ENCODE measurements at places on chromosomes 11 and 22.

GRCh38 chr11:89405629-89406028 lies 85.5 kb downstream of the NOX4 start:
- DNase-seq = no peak

DNA sequence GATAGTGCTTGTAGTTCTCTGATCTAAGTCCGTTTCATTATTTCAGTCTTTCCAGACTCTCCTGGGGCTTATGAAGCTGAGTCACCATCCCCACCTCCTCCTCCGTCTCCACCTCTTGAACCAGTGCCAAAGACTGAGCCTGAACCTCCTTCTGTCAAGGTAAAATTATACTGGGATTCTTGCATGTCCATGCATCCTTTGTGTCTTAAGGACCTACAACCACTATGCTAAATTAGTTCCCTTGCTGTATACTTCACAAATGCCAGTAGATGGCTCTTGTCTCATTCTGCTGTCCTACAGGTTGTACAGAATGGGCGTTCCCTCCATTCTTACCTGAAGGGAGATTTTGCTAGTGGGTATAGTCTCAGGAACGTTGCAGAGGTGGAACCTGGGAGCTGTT lies 42.2 kb downstream of the POLD3 start:
- no peak for DNase-seq

- DNase-seq = no peak
These were observed 6.5 kb downstream of the GAL start for GRCh38 chr11:68690671-68691401.

GRCh38 chr22:44353041-44353440 lies 40.3 kb upstream of the SHISAL1 start:
- no peak for DNase-seq

DNA sequence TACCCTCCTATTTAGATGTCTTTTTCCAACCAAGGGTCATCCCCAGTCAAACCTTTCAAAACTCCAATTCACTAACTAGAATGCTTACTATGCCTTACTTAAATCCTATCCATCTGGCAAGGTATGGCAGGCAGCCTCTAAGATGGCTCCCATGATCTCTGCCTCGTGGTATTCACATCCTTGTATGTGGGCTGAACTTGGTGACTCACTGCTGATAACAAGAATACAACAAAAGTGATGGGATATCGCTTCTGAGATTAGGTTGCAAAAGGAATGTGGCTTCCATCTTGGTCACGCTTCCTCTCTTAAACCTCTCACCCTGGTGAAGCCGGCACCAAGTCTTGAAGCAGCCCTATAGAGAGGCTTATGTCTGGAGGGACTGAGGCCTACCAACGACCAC lies 29.6 kb upstream of the UPB1 start:
- no peak for DNase-seq

DNA sequence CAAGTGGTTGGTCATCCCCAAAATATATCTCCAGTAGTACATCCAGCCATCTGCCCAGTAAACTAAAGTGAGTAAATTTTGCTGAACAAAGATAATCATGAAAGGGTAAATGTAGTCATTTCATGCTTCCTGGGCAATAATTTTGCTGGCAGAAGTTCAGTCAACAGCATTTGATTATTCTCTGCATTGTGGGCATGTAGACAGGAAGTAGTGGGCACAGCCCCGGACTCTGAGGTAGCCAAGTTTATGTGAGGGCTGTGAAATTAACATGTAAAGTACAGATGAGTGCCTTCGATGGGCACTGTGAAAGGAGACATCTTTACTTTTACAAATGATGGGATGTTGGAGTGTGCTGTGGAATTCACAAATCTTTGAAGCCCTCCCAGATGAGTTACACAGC lies 312.2 kb upstream of the MTNR1B start:
- no peak for DNase-seq

- DNase-seq = no peak
These were observed 35.0 kb upstream of the LMO2 start for GRCh38 chr11:33926671-33927552.

DNA sequence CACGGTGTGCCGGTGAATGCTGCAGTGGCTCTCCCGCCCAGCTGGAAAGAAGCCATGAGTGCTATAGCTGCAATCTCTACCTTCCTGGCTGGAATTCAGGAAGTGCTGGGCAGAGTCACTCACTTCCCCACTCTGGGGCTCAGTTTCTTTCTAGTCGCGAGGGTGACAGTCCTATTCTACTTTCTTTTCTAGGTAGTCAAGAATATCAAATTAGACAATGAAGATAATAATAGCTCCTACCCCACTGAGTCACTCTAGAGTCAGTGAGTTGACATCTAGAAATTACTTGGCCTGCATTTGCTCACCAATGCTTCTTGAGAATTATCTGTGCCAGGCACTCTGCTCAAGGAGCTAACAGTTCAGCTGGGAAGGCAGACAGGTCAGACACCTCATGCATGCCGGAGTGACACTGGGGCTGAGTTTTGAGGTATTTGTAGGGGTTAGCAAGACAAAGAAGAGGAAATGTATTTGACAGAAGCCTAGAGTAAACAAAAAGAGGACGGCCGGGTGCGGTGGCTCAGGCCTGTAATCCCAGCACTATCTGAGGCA lies 3.2 kb downstream of the CENPM start:
- no peak for DNase-seq

GRCh38 chr22:36816636-36817524 lies at the start of gene PVALB:
TSS of gene PVALB (minus strand) at chr22:36817035. CDS start at chr22:36817005, 30 bp downstream.
- DNase-seq = no peak

DNA sequence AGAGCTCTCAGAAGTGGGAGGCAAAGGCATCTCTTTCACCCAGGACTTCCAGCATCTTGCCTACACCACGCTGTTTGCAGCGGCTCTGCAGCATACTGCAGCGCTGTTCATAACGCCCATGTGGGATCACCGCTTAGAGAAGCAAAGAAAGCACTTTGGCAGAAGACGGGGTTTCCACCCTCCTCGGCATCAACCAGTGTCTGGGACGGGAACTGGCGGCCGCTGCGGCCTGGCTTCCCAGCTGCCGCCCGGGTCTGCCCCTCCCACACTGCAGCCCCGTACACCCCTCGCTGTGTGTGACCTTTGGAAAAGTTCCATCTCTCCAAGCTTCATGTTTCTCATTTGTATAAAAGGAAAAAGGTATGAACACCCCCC lies 545 bp upstream of the TIRAP start:
- no peak for DNase-seq

DNA sequence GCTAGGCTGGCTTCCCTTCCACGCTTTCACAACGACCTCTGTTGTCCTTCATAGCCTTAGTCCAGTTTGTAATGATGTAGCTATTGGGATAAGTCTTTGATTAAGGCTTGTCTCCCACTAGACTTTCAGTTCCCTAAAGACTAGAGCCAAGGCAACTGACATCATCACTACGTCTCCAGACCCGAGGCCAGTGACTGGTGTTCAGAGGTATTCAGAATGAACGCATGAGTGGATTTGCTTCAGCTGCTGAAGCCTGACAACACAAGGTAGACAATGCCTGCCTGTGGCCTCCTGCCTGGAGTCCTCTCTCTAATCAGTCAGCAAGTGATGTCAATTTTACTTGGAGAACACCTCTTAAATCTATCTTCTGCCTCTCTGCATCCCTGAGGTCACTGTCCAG lies 13.6 kb downstream of the EFCAB6 start:
- no peak for DNase-seq

DNA sequence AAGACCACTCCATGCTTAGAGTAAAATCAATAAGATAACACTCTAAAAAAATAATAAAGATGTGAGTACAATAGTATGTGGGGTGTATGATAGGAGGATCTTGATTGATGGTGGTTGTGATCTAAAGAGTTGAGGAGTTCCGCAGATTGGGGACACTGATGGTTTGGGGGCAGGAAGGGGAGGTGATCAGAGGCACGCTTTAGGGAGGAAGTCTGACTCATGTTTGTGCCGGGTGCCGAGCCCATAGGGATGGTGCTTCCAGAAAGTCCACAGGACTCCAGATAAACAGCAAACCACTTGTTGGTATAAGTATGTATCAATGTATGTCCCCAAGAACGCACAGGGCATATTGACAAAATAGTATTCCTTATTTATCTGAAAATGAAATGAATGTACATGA lies 27.5 kb downstream of the LINC01488 start:
- DNase-seq = no peak

- no peak for DNase-seq
These were observed 598.2 kb upstream of the ANO3 start for GRCh38 chr11:25733777-25734176.

GRCh38 chr11:56750190-56750589 lies 1.7 kb upstream of the OR9G4 start:
- no peak for DNase-seq

GRCh38 chr11:6269994-6270393 lies 10.4 kb downstream of the CCKBR start:
- no peak for DNase-seq

- no peak for DNase-seq
These were observed 65.9 kb downstream of the UBASH3B start for GRCh38 chr11:122721201-122721963.

- DNase-seq = no peak
These were observed 91.3 kb downstream of the MYEOV start for GRCh38 chr11:69385144-69385820.

DNA sequence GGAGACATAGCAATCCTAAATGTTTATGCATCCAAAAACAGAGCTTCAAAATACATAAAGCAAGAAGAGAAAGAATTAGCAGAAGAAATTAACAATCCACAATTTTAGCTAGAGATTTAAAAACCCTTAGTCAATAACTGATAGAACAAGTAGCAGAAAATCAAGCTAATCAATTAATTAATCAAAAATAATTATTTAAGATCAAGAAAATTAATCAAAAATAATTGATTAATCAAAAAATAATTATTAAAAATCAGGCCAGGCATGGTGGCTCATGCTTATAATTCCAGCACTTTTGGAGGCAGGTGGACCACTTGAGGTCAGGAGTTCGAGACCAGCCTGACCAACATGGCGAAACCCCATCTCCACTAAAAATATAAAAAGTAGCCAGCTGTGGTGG lies 29.2 kb downstream of the C11orf24 start:
- DNase-seq = no peak

DNA sequence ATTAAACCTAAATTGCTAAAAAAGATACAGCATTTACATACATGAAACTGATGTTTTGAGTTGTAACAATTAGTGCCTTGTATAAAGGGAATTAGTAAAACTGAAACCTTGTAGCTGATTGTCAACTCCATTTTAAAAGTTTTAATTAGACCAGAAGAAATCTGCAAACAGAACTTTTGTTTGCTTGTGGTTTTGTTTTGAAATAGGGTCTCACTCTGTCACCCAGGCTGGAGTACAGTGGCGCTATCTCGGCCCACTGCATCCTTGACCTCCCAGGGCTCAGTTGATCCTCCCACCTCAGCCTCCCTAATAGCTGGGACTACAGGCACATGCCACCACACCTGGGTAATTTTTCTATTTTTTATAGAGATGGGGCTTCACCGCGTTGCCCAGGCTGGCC lies 86.5 kb upstream of the SLC6A5 start:
- DNase-seq = no peak

- DNase-seq = no peak
These were observed 4.2 kb upstream of the MPPED1 start for GRCh38 chr22:43407591-43407990.

GRCh38 chr11:1151366-1152315 lies 6.1 kb upstream of the MUC5AC start:
- no peak for DNase-seq

- DNase-seq = peak; percentile 7
These were observed 780.9 kb downstream of the BRD1 start for GRCh38 chr22:49046546-49047361.

GRCh38 chr11:35618497-35619115 lies 346 bp downstream of the FJX1 start:
- peak; percentile 16 for DNase-seq

DNA sequence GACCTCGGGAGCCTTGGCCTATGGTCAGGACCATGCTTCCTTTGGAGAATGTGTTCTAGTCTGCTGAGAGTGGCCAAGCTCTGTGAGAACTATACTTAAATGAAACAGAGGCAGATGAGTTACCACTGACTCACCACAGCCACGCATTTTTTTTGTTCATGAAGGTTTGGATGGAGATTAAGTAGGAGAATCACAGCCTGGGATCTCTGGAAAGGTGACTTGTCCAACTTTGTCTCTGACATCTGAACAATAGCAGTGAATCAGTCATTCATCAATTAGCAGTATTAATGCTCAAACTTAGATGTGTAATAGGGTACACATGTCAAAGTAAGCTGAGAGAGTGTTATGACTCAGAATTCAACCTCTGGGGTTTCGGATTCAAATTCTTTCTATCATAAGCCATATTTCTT lies 100.7 kb upstream of the ANO3 start:
- DNase-seq = no peak

DNA sequence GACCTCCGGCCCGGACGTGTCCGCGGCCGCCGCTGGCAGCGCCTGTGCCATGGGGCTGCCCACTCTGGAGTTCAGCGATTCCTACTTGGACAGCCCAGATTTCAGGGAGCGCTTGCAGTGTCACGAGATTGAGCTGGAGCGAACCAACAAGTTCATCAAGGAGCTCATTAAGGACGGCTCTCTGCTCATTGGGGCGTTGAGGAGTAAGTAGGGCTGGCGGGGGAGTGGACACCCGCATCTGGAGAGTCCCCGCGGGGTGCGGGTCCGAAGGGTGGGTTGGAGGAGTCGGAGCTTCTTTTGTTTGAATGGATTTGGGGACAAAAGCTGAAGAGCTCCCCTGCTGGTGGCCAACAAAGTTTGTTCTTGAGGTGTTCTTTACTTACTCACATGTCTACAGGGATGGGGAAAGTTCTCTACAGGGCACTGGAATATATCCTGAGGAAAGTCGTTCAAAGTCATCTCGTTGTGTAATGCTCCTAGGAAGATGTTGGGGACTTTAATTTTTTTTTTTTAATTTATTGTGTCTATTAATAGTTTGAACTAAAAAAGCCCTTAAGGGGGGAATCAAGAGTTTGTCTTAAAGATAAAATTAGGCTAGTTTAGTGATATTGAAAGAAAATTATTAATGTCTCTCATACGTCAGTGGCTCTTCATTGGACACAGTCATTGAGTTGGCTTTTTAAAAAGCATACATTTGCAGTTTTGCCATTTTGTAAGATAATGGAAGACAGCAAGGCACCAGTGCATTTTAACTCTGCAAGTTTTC lies 725 bp downstream of the ARHGAP42 start:
- DNase-seq = no peak

DNA sequence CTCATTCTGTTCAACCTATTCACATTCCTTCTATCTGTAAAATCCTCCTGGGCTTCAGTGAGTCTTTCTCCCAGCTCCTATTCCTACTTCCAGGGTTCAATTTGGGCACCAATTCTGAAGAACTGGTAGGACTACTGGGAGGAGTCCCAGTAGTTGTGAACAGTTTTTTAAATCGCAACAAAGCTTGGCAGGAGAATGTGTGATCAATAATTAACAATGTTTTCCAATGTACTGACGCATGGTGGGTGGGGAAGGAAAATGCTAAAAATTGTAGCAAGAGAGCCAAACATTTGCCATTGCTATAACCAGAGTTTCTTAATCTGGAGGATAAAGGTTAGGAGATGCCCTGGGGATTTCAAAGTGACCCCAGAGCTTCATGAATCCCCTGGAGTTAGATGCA lies 27.3 kb upstream of the PRSS23 start:
- DNase-seq = no peak

DNA sequence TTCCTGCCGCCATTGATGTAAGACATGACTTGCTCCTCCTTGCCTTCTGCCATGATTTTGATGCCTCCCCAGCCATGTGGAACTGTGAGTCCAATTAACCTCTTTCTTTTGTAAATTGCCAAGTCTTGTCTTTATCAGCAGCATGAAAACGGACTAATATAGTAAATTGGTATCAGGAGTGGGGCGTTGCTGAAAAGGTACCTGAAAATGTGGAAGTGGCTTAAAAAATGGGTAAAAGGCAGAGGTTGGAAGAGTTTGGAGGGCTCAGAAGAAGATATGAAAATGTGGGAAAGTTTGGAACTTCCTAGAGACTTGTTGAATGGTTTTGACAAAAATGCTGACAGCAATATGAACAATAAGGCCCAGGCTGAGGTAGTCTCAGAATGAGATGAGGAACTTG lies 89.7 kb downstream of the RSF1 start:
- no peak for DNase-seq
